ENCODE measurements at places on chromosomes 3 and 15.

GRCh38 chr3:121482660-121483059, 63.1 kb downstream of the POLQ start:
- no peak for DNase-seq
- H3K27me3 ChIP-seq = no peaks in the 10 kb centered on the region
- no peak overlapping the region for H3K4me3 ChIP-seq
- no peak overlapping the region for H3K27ac ChIP-seq

- no peak for DNase-seq
- H3K4me3 ChIP-seq = no peak overlapping the region
- no peak overlapping the region for H3K27ac ChIP-seq
- no peaks in the 10 kb centered on the region for H3K27me3 ChIP-seq
- H3K4me1 ChIP-seq = no peaks in the 10 kb centered on the region
Measured at GRCh38 chr3:127418560-127419147, 130.8 kb upstream of the PRR20G start.

DNA sequence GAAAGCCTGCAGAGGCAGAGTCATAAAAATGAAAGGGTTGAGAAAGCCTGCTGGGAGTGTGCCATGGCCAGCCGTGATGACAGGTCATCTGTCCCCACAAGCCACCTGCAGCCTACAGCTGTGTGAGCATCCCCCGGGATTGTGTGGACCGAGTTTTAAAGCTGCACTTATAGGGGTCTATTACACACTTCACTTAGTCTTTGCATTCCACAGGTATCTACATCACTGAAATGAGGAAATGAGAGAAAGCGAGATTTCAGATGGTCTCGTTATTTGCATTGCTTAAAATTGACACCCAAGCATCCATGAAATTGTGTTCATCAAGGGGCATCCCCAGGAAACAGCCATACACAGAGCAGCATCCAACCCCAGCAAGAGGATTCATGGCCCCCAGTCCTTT, 137.6 kb upstream of the TRIM42 start:
- H3K27ac ChIP-seq = no peak overlapping the region
- no peak overlapping the region for H3K4me3 ChIP-seq
- no peaks in the 10 kb centered on the region for H3K27me3 ChIP-seq
- DNase-seq = no peak
- no peaks in the 10 kb centered on the region for H3K4me1 ChIP-seq
- no peaks in the 10 kb centered on the region for H3K36me3 ChIP-seq

DNA sequence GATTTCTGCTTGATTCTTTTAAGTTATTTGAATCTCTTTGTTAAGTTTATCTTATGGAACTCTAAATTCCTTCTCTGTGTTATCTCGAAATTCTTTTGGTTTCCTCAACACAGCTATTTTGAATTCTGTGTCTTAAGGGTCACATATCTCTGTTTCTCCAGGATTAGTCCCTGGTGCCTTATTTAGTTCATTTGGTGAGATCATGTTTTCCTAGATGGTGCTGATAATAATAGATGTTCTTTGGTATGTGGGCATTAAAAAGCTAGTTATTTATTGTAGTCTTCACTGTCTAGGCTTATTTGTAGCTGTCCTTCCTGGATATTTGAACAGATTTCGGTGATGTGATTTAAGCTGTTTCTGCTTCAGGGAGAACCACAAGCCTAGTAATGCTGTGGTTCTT, 615.6 kb upstream of the NECTIN3 start:
- peak; percentile 2 for DNase-seq
- H3K27me3 ChIP-seq = no peaks in the 10 kb centered on the region
- no peaks in the 10 kb centered on the region for H3K4me1 ChIP-seq
- H3K36me3 ChIP-seq = no peaks in the 10 kb centered on the region
- no peak overlapping the region for H3K27ac ChIP-seq

DNA sequence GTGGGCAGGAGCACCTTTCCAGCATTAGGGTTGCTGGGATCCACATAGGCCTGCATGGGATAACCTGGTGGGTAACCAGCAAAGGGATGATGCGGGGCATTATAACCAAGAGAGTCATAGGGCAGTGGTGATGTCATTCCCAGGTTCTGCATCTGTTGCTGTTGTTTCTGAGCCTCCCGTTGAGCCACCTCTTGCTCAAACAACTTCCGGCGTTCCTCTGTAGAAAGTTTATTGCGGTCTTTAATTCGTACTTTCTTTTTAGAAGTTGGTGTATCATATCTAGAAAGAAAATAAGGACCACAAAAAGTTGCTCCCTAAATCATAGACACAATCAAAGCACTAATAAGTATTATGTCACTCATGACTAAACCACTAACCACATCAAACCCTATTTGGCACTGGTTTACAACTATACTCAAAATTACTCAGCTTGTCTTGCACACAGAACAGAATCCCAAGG, 77.8 kb downstream of the NBEAL2 start:
- H3K27me3 ChIP-seq = no peaks in the 10 kb centered on the region
- peaks cover 19% of the 10 kb centered on the region for H3K36me3 ChIP-seq
- no peaks in the 10 kb centered on the region for H3K4me1 ChIP-seq
- H3K27ac ChIP-seq = no peak overlapping the region

DNA sequence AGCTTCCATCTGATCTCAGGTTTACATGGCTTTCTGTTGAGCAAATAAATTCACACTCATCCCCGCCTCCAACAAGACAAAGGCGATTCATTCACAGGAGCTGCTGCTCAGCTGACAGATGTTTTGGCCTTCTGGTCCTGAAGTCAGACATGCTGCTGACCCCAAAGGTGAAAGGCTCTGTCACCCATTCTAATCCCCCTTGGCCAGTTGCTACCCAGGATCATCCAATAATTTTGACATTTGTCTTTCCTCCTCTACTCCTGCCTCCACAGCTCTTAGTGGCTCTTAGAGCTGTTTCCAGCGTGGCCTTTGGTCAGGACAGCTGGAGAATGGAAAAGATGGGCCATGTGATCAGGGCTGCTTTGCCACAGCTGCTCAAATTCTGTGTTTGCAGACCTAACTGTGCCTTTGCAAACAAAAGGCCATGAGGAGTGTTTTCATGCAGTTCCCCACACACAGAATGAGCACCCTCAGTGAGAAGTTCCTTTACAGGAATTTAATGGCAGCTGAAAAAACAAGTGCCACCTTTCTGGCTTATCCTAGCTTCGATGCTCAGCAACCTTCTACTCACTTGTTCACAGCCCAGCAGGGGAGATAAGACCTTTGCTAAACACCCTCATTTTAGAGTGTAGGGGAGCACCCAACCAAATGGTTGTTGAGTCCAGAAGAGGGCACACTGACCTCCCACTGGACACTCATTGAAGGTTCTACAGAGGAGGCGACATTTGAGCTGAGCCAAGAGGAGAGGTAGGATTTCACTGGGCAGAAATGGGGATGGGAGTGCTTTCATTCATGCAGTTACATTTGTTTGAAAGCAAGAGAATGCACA, 39.0 kb downstream of the CYP19A1 start:
- H3K4me1 ChIP-seq = peaks cover 26% of the 10 kb centered on the region
- no peaks in the 10 kb centered on the region for H3K27me3 ChIP-seq
- no peak overlapping the region for H3K27ac ChIP-seq
- no peak for DNase-seq
- no peaks in the 10 kb centered on the region for H3K36me3 ChIP-seq

DNA sequence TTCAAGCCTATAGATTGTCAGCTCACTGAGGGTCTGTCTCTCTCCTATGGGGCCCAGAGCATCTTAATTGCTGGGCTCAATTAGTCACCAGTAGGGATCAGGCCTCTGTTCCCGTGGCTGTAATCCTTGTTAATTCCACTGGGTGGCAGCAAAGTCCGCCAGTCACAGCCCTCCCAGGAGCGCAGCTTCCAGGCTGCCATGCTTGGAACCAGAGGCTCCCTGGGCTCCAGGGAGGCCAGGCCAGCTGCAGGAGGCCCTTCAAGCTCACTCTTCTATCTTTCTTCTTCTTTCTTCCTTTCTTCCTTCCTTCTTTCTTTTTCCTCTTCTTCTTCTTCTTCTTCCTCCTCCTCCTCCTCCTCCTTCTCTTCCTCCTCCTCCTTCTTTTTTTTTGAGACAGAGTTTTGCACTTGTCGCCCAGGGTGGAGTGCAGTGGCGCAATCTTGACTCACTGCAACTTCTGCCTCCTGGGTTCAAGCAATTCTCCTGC, 14.4 kb downstream of the RNU5B-1 start:
- DNase-seq = peak; percentile 86
- H3K27ac ChIP-seq = no peak overlapping the region
- H3K27me3 ChIP-seq = no peaks in the 10 kb centered on the region
- H3K36me3 ChIP-seq = no peaks in the 10 kb centered on the region
- H3K4me1 ChIP-seq = no peaks in the 10 kb centered on the region
- no peak overlapping the region for H3K4me3 ChIP-seq

DNA sequence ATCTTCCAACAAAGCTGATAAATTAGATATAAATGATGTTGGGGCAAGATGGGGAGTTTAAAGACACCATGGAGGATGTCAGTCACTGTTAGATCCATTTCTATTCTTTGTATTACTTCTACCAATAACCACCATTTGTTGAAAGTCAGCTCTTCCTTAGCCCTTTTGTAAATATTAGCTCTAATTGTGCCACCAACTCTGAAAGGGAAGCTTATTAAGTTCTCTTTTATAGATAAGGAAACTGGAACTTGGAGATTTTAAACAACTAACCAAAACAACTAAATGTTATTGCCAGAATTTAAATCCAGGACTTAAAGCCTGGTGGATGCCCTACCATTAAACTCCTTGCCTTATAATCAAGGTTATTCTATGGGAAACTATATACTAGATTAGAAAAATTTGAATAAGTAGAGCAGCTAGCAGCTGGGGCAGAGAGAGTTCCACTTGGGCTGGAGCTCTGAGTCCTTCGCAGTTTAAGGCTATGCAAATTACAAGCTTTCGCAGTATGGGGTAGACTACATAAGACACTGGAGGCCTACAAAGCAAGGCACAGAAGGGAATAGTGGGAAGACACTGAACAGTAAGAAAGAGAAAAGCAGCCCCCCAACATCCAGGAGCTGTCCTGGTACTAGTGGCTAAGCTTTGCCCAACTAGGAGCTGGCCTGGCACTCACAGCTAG, 52.6 kb downstream of the TM4SF18 start:
- H3K4me1 ChIP-seq = no peaks in the 10 kb centered on the region
- H3K4me3 ChIP-seq = no peak overlapping the region
- H3K36me3 ChIP-seq = no peaks in the 10 kb centered on the region
- no peak for DNase-seq

DNA sequence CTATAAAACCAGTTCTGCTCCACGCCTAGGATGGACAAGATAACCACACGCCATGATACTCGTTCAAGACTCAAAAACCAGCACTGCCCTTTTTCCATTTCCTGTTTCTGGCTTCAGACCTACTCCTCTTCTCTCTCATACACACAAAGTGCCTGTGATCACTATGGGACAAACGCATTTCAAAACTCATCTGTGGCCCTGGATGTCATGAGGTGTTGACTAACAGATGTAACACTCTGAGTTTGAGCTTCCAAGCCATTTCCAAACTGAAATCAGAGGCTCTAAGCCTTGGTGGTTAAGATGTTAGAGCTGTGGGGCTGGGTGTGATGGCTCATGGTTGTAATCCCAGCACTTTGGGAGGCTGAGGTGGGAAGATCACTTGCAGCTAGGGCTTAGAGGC, 55.7 kb upstream of the LMOD3 start:
- DNase-seq = no peak
- H3K4me1 ChIP-seq = no peaks in the 10 kb centered on the region
- H3K36me3 ChIP-seq = peaks cover 80% of the 10 kb centered on the region
- H3K27me3 ChIP-seq = no peaks in the 10 kb centered on the region
- no peak overlapping the region for H3K4me3 ChIP-seq

- no peak overlapping the region for H3K27ac ChIP-seq
- H3K4me3 ChIP-seq = no peak overlapping the region
- H3K36me3 ChIP-seq = peaks cover 2% of the 10 kb centered on the region
- H3K4me1 ChIP-seq = peaks cover 9% of the 10 kb centered on the region
Measured at GRCh38 chr15:100623301-100623700, 20.9 kb downstream of the ASB7 start.

DNA sequence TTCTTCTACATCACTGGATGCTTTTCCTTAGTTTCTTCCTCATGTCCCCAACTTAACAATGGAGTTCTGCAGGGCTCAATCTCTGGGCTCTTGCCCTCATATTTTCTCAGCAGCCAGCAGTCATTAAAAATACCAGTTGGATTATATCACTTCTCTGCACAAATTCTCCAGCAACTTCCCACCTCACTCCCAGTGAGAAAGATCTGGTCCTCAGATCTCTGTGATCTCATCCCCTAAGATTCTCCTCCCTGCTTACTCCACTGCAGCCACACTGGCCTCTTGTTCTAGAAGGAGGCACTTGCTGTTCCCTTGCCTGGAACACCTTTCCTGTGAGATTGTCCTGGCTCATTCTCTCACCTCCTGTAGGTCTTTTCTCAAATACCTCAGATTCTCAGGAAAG, 6.1 kb downstream of the ERICH6 start:
- no peaks in the 10 kb centered on the region for H3K27me3 ChIP-seq
- H3K4me3 ChIP-seq = no peak overlapping the region
- no peaks in the 10 kb centered on the region for H3K4me1 ChIP-seq
- no peaks in the 10 kb centered on the region for H3K36me3 ChIP-seq

DNA sequence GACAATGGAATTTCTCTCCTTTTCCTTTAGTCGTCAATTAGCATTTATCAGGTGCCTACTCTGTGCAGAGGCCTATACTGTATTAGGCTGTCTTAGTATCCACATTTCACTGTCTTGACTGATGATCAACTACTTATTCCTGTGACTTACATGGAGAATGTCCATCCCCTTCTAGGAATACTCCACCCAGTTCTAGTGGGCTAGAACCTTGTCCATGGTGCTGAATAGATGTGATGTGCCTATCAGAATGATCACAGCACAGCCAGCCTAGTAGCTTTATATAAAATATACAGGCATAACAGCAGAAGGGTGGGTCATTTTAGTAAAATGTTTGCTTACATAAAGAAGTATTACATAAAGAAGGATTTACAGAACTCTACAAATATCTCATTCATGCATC, 621.4 kb downstream of the PDCD6IP start:
- no peak overlapping the region for H3K4me3 ChIP-seq
- H3K4me1 ChIP-seq = no peaks in the 10 kb centered on the region
- DNase-seq = peak; percentile 74
- H3K27me3 ChIP-seq = no peaks in the 10 kb centered on the region
- no peak overlapping the region for H3K27ac ChIP-seq

GRCh38 chr3:79886204-79886603, 118.4 kb upstream of the ROBO1 start:
- DNase-seq = peak; percentile 56
- H3K4me3 ChIP-seq = no peak overlapping the region
- H3K36me3 ChIP-seq = no peaks in the 10 kb centered on the region
- no peaks in the 10 kb centered on the region for H3K27me3 ChIP-seq

GRCh38 chr3:104392327-104392726, 974.4 kb upstream of the ALCAM start:
- no peak overlapping the region for H3K4me3 ChIP-seq
- no peaks in the 10 kb centered on the region for H3K4me1 ChIP-seq
- no peak overlapping the region for H3K27ac ChIP-seq
- H3K36me3 ChIP-seq = no peaks in the 10 kb centered on the region

- no peak overlapping the region for H3K4me3 ChIP-seq
- no peak for DNase-seq
- no peaks in the 10 kb centered on the region for H3K36me3 ChIP-seq
- H3K27ac ChIP-seq = no peak overlapping the region
- H3K27me3 ChIP-seq = no peaks in the 10 kb centered on the region
Measured at GRCh38 chr15:92102395-92102755, 248.9 kb downstream of the SLCO3A1 start.

- no peak for DNase-seq
- H3K27ac ChIP-seq = no peak overlapping the region
- no peak overlapping the region for H3K4me3 ChIP-seq
- H3K36me3 ChIP-seq = no peaks in the 10 kb centered on the region
- H3K27me3 ChIP-seq = no peaks in the 10 kb centered on the region
Measured at GRCh38 chr3:22175947-22176346, 424.9 kb upstream of the ZNF385D start.
